Activated CD4-positive, alpha-beta T cell treated with anti-CD3 and anti-CD28 coated beads for 4 hours (primary cell): ENCODE measurements at places on chromosomes 4 and X.

GRCh38 chr4:24573582-24573981 is 10.8 kb downstream of the DHX15 start:
- no peak for DNase-seq

GRCh38 chrX:36443007-36443406 is 523.5 kb downstream of the CFAP47 start:
- DNase-seq = no peak

DNA sequence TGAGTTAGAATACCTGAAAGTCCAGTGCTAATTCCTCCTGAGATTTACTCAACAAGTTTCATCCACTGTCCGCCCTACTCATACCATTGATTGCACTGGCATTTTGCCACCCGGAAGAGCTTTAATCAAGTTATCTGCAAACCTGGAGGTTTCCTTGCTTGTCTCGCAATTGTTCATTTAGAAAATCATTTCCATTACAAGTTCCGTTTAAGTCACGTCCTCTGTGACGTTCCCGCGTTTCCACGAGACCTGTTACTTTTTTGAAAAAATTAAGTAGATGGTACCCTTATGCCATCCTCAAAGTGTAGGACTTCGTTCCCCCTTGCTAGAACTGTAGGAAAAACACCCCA is 761 bp upstream of the FRYL start:
- DNase-seq = peak; percentile 46

- no peak for DNase-seq
Observed at GRCh38 chr4:134201216-134202161, at the start of gene PABPC4L. Gene PABPC4L (minus strand): TSS chr4:134201789. CDS start chr4:134201019, 770 bp downstream.

DNA sequence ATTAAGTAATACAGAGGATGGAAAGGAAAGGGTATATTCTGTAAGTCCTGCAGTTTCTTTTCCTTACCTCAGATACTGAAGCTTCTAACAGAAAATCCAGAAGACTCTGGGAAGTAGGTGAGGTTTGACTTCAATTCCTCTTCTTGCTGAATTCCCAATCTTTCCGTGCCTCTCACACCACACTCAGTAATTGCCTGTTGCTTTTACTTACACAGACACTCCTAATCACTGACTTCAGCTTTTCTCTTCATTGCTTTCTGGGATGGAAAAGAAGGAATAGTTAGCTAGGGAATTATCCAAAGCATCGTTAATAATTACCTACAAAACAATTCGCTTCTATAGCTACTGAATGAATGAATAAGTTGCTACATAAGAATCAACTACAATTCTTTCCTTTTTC is 163.6 kb downstream of the FBXO8 start:
- no peak for DNase-seq

GRCh38 chrX:43510209-43510608 is 145.9 kb upstream of the MAOA start:
- DNase-seq = no peak

- no peak for DNase-seq
Observed at GRCh38 chr4:172760512-172760911, 408.1 kb upstream of the GALNT7 start.

DNA sequence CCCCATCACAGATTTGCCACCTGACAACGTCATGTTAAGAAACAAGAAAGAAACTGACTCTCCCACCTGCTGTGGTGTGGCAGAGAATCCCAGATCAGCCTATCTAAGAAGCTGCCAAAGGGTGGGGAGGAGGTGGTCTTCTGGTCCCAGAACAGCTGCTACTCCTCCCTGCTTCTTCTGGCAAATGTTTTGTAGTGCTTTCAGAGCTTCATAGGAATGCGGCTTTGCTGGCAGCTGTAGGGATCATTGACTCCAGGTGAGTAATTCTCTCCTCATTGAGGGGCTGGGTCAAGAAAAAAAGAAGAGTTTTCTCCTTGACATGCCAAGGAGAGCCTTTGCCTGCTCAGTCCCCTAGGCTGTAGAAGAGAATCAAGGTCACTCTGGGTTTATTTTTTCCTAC is 23.3 kb downstream of the NRK start:
- no peak for DNase-seq

GRCh38 chr4:168432419-168433146 is 47.7 kb downstream of the DDX60L start:
- DNase-seq = no peak

DNA sequence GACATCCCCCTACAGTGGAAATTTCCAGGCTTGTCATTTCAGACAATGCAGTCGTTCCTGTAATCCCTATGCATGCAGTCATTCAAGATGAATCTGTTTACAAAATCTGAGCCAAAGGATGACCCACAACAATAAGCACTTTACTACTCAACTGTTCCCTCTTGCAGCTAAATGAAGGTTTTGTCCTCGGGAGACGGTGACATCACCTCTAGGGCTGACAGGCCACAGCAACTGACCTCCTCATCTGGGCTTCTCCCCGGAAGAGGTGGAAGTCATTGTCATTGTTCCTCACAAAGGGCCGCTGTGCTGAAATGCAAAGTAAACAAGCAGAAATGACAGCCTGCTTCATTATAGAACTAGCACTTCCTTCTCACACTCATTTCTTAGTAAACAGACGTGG is 29.2 kb downstream of the CLRN2 start:
- DNase-seq = no peak

GRCh38 chrX:81201671-81202455 is at the start of the genes HMGN5 and SH3BGRL:
Gene HMGN5 (minus strand): TSS chrX:81201913. CDS start chrX:81121549, 80,364 bp downstream.
Gene SH3BGRL (plus strand): TSS chrX:81202102. CDS start chrX:81202201, 99 bp downstream.
- peak; percentile 63 for DNase-seq

- no peak for DNase-seq
Observed at GRCh38 chr4:78604988-78605387, 53.4 kb downstream of the ANXA3 start.

DNA sequence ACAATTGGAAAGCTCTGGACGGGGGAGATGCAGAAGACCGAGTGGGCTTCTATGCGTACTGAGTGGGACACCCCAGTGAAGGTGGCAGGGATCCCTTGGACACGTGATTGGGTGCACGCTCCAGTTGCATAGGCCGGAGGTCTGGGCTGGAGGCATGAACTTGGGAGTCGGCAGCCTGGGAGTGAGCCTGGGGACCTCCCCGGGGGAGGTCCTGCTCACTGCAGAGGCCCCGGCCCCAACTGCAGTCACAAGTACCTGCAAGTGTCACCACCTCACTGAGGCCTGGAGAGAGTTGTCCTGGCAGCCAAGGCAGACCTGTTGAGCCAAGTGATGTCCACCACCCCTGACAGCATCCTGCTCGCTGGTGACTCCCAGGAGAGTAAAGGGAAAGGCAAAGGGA is 49.3 kb upstream of the HMX1 start:
- DNase-seq = no peak

DNA sequence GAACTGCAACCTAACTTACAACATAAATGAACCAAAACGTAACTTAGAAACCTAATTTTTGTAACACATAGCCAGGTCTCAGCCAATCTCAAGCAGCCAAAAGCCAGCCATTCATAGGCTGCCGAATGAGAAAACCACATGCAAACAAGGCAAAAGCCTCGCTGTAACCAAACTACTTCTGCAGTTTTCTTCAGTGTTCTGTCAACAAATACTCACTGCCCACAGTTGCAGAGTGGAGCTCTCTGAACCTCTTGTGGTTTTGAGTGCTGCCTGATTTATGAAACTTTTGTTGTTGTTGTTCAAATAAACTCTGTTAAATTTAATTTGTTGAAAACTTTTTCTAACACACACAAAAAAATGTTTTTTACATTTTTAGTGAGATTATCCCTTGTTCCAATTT is 251.2 kb downstream of the PAPSS1 start:
- no peak for DNase-seq

- no peak for DNase-seq
Observed at GRCh38 chr4:94446386-94446785, 5.4 kb upstream of the PDLIM5 start.

DNA sequence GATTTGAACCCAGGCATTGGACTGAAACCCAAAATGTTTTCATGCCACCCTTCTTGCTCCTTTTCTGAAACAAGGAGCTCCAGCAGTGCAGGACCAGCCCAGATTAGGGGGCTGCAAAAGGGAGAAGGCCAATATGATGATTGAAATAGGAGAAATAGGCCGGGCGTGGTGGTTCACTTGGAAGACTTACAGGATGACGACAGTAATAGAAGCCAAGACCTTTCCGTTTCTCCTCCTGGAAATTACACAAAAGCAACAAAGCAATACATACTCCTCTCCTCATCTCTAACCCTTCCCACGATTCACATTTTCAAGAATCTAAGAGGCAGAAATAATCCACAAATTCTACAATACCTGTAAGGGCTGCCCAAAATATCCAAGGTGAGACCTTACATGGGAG is 90.8 kb downstream of the ANAPC4 start:
- DNase-seq = no peak

DNA sequence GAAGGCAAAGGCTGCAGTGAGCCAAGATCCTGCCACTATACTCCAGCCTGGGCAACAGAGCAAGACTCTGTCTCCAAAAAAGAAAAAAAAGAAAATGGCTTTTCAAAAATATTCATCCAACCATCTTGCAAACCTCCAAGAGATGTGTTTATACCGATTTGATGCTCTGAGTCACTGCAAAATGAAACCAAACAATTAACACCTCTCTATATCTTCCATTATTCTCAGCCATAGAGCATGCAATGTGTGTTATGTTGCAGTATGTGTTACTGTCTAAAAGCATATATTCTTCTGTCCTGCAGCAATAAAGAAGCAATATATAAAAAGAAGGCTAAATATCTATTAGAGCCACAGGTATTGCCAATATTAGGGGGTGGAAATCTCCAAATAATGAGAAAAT is 51.4 kb downstream of the ARAP2 start:
- DNase-seq = no peak

DNA sequence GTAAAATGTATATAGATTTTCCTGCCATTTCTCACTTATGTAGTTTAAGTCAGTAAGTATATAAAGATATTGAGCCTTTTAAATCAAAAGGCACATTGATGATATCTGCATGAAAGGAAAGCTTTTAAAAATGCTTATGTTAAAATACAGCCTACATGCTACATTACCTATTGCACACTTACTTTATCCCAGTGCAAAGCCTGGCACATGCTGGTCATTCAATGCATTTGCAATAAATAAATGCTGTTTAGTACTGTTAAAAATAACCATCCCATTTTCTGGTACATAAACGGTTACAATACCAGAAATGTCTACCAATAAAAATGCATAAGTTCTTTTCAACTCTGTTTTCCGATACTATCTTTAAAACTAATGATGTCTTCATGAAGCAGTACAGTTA is 22.1 kb upstream of the SPATA4 start:
- DNase-seq = no peak

DNA sequence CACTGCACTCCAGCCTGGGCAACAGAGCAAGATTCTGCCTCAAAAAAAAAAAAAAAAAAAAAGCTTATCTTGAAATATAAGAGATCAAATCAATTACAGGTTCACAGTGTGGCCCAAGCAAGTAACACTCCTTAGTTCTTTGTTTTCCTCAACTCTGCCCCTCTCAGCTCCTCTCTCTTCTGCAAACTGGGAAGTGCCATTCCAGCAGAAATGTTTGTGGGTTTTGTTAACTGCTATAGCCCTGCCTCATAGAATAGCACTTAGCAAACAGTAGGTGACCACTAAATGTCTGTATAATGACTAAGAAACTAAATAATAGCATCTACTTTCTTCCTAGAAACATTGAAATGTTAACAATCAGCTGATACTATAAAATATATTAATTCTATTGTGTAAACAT is 160.0 kb upstream of the NAP1L5 start:
- no peak for DNase-seq

GRCh38 chrX:21705225-21705624 is 47.1 kb upstream of the KLHL34 start:
- no peak for DNase-seq

- DNase-seq = no peak
Observed at GRCh38 chr4:24657768-24658617, 73.6 kb upstream of the DHX15 start.
